ENCODE measurements at places on chromosomes 7 and 10. TPM values are rescaled to one million over a fixed set of nuclear protein-coding genes. Genes with fewer than 3 reads are reported as not detected.

ADAM12 gene
- total RNA-seq = not detected

PYROXD2 gene
- total RNA-seq = 1.2 TPM

SLC18A2 gene
- total RNA-seq = 0.04 TPM

POLR2J3 gene
- total RNA-seq = 45.5 TPM

APBB1IP gene
- 34.7 TPM for total RNA-seq

DDX56 gene
- 66.8 TPM for total RNA-seq

PSPH gene
- 121 TPM for total RNA-seq

CREB5 gene
- total RNA-seq = 52.1 TPM

ZNF25 gene
- total RNA-seq = 5.6 TPM

- H3K36me3 ChIP-seq = no peaks in the 10 kb centered on the region
- no peak for DNase-seq
- H3K27me3 ChIP-seq = no peaks in the 10 kb centered on the region
- no peak overlapping the region for H3K4me3 ChIP-seq
- H3K27ac ChIP-seq = no peak overlapping the region
Measured at GRCh38 chr7:130490888-130491804, 739 bp upstream of the MEST start.

GRCh38 chr7:92534572-92534971 lies 6.0 kb downstream of the RBM48 start:
- H3K4me1 ChIP-seq = peaks cover 3% of the 10 kb centered on the region
- no peak overlapping the region for H3K4me3 ChIP-seq
- H3K27me3 ChIP-seq = no peaks in the 10 kb centered on the region
- H3K36me3 ChIP-seq = peaks cover 65% of the 10 kb centered on the region

GRCh38 chr7:117673839-117674238 lies 194.0 kb downstream of the CFTR start:
- H3K27ac ChIP-seq = no peak overlapping the region
- no peaks in the 10 kb centered on the region for H3K4me1 ChIP-seq
- H3K27me3 ChIP-seq = no peaks in the 10 kb centered on the region

DNA sequence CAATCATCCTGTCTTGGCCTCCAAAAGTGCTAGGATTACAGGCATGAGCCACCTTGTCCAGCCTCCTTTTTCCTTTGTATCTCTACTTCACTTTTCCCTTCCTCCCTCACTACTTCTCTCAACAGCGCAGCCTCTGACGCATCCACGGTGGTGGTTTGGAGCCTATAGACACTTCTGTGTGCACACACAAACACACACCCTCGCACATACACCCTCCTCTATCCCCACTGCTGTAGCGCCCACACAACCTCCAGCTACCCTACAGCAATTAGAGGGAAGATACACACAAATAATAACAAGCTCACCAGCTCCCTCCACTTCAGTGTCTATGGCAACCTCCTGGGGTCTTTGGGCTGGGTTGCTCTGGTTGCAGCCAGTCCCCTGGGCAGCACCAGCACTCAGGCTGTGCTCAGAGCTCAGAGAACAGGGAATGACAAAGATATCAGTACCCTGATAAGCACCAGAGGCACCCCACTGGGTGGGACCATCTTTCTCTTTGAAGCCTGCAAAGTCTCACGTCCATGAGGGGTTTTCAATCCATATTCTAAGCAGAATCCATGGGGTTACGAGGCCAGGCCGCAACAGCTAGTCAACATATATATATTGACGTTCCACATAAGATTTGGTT lies 3.3 kb upstream of the CAMK2G start:
- no peaks in the 10 kb centered on the region for H3K36me3 ChIP-seq
- H3K27ac ChIP-seq = no peak overlapping the region
- no peak for DNase-seq
- H3K27me3 ChIP-seq = 0 out of 2 replicates have a peak, but pooled peaks cover 2% of the 10 kb centered on the region
- no peak overlapping the region for H3K4me3 ChIP-seq

GRCh38 chr7:50212666-50213621 lies 91.6 kb upstream of the IKZF1 start:
- H3K27me3 ChIP-seq = no peaks in the 10 kb centered on the region
- H3K27ac ChIP-seq = no peak overlapping the region
- DNase-seq = peak; percentile 70
- H3K4me3 ChIP-seq = no peak overlapping the region

- no peak overlapping the region for H3K4me3 ChIP-seq
- H3K27ac ChIP-seq = no peak overlapping the region
- no peaks in the 10 kb centered on the region for H3K36me3 ChIP-seq
- H3K27me3 ChIP-seq = no peaks in the 10 kb centered on the region
Measured at GRCh38 chr7:1812509-1813393, 142.7 kb downstream of the ELFN1 start.

- H3K4me3 ChIP-seq = no peak overlapping the region
- no peak overlapping the region for H3K27ac ChIP-seq
- no peaks in the 10 kb centered on the region for H3K27me3 ChIP-seq
- no peaks in the 10 kb centered on the region for H3K4me1 ChIP-seq
- DNase-seq = no peak
Measured at GRCh38 chr7:88167721-88168120, 52.1 kb downstream of the SRI start.

- H3K36me3 ChIP-seq = peaks cover 29% of the 10 kb centered on the region
- H3K4me3 ChIP-seq = no peak overlapping the region
- H3K4me1 ChIP-seq = peaks cover 30% of the 10 kb centered on the region
- no peak overlapping the region for H3K27ac ChIP-seq
- no peak for DNase-seq
Measured at GRCh38 chr10:7283246-7283645, 127.6 kb downstream of the SFMBT2 start.

- H3K36me3 ChIP-seq = no peaks in the 10 kb centered on the region
- DNase-seq = no peak
- H3K27me3 ChIP-seq = no peaks in the 10 kb centered on the region
Measured at GRCh38 chr10:110389255-110389654, 84.5 kb upstream of the SMNDC1 start.

DNA sequence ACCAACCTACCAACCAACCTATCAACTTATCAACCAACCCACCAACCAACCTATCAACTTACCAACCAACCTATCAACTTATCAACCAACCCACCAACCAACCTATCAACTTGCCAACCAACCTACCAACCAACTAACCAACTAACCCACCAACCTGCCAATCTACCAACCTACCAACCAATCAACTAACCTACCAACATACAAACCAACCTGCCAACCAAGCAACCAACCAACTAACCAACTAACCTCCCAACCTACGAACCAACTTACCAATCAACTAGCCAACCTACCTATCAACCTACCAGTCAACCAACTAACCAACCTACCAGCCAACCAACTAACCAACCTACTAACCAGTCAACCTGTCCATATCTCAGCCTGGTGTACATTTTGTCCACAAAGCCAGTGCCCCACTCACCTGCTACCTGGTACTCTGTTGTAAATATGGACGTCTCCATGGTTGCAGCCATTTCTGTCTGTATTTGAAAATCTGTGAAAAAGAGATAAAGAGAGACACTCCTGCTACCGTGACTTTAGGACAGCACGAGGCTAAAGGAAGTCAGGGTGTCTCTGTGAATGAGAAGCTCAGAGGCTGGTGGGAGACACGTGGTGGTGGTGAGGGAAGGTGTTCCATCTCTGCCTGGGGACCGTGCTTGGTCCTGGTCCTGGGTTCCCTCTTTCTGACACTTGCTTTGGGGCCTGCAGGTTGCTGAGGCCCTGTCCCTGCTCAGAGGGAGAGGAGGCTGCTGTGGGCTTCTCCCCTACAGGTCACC lies 41.9 kb upstream of the IL15RA start:
- no peaks in the 10 kb centered on the region for H3K4me1 ChIP-seq
- H3K4me3 ChIP-seq = no peak overlapping the region
- H3K27ac ChIP-seq = no peak overlapping the region

DNA sequence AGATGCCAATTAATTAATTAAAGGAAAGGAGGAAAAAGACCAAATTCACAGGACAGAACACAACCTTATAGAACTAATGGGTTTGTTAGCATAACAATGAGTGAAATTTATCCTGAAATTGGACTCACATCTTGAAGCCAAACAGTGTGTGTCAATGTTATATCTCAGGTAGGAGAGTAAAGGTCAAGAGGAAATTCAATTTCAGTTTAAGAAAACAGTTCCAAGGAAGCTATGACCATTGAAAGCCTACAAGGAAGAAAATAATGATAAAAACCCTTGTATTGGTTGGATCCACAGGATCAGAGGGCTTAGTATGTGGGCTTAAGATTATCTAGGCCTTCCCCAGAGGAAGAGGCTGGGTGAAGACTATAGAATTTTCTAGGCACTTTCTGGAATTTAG lies 198.9 kb upstream of the AOAH start:
- no peaks in the 10 kb centered on the region for H3K4me1 ChIP-seq
- no peak overlapping the region for H3K27ac ChIP-seq
- DNase-seq = no peak

GRCh38 chr10:111200505-111201186 lies 123.8 kb downstream of the ADRA2A start:
- no peak overlapping the region for H3K27ac ChIP-seq
- no peaks in the 10 kb centered on the region for H3K4me1 ChIP-seq
- no peak for DNase-seq

DNA sequence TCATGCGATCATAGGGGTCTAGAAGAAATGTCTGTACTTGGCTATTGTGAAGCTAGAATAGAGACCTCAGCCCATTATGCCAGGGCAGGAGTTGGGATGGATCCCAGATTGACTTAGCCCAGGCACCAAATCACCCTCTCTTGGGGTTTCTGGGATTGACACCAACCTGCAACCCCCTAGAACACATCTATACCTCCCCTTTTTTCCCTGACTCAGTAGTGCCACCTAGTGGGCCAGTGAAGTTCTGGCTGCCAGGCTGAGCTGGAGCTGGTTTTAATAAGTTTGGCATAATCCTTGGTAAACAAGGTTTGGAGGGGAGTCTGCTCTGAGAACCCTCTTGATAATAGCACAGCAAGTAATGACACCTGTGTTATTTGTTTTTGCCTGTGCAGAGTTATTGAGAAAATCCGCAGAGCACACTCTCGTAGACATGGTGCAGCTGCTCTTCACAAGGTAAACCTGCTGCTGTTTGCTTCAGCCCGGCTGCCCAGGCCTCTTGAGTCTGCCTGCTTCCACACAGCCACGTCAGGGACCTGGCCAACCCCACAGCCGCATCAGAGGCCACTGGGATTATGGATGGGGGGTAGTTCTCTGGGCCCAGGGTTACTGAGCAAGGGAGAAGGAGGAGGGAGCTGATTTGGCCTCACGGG lies 43.3 kb upstream of the NFKB2 start:
- peak; percentile 83 for DNase-seq
- no peak overlapping the region for H3K4me3 ChIP-seq
- H3K27ac ChIP-seq = no peak overlapping the region
- no peaks in the 10 kb centered on the region for H3K36me3 ChIP-seq

- no peak overlapping the region for H3K27ac ChIP-seq
- H3K36me3 ChIP-seq = no peaks in the 10 kb centered on the region
- no peaks in the 10 kb centered on the region for H3K27me3 ChIP-seq
- H3K4me1 ChIP-seq = no peaks in the 10 kb centered on the region
- DNase-seq = no peak
- no peak overlapping the region for H3K4me3 ChIP-seq
Measured at GRCh38 chr10:61742812-61743211, 80.1 kb downstream of the CABCOCO1 start.
